Right ventricle myocardium inferior (tissue), 1 donor: ENCODE measurements at places on chromosomes 7 and 10.
A peak's percentile ranks its signal among the peaks of the same experiment; 100 is the strongest.

GRCh38 chr10:28971764-28972163, 294.4 kb downstream of the BAMBI start:
- no peak for DNase-seq

DNA sequence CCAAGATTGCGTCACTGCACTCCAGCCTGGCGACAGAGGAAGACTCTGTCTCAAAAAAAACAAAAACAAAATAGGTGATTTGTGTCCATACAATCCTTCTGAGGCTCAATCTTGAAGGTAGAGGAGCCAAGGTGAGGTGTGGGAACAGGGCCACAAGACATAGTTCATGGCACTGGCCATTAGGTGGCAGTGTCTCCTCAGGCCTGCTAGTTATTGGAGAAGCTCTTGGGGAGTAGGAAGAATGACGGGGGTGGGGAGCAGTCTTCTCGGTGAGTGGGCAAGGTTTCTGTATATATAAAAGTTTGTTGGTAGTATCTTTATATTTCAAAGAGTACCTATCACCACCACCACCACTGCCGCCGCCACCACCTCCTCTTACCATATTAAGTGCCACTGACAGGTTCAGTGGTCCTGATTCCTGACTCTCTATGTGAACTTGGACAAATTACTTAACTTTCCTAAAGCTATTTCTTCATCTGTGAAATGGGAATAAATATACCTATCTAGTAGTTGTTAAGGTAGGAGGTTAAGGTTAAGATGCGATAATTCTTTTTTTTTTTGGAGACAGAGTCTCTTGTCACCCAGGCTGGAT, 24.0 kb downstream of the CCSER2 start:
- no peak for DNase-seq

DNA sequence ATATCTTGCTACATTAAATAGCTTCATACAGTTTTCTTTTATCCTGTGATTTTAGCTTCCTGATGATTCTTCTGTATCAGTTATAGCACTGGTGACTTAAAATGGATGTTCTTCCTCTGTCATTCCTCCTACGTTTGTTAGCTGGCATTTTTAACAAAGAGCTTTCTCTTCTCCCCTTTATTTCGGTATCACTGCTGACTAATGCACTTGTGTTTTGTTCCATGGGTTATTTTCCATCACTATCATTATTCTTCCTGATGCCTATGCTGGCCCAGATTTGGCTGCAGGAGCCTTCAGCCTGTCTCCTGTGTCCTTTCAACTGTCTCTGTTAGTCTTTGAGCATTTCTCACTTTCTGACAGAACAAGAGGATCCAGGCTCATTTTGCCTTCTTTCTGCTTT, 13.1 kb downstream of the BMS1 start:
- no peak for DNase-seq

DNA sequence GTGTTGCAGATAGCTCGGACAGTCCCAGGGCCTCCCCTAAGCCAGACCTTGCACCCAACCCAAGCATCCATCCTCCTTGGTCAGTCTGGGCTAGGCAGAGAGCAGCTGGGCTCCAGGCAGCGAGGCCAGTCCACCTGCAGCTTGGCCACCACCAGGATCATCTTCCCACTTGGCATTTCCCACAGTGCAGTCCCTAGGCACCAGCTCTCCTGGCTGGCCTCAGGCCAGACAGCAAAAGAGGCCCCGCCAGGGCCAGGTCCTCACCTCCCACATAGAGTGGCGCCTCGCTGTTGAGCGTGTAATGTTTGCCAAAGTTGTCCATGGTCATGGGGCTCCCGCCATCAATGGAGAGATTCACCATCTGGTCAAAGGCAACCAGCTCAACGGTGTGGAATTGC, 171.7 kb downstream of the LCOR start:
- no peak for DNase-seq

- no peak for DNase-seq
These were observed 18.8 kb upstream of the TLL2 start for GRCh38 chr10:96532523-96532922.

DNA sequence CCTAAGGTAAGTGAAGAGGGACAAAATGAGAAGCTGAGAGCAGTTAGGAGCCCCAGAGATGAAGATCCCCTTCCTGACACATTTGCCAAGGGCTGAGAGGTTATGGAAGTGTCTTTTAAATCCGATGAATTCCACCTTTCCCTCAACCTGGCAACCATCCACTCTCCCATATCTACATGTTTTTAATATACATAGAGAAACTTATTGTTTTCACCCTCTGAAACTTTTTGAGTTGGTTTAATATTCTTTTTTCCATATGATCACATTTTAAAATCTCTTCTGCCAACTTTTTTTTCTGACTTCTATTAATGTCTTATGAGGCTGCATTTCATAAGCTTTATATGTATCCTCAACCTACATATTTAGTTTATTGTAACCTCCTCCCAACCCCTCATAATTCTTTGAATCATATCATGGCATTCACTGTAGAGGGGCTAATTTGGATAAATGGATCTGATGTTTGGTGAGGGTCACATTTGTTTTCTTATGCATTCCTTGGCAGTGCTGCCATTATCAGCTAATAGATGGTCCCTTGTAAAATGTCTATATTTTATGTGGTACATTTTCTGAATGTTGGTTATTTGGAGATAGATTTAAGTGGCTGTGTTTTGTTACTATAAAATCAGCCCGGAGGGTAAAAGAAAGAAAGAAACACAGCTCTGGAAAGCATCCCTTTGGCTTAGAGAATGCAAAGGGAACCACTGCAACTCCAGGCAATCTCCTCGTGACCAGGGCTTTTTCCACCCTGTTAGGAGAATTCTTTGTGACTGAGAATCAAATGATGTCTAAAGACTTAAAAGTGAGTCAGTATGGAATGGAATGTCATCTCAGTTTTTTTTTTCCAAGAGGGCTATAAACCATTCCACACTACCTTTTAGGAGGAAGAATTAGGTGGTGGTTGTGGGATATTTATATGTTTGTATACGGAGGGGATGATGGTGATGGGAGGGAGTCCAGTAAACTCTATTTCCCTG, 334.4 kb downstream of the SUGCT start:
- no peak for DNase-seq

GRCh38 chr10:78851647-78852046, 217.1 kb upstream of the ZMIZ1 start:
- no peak for DNase-seq

DNA sequence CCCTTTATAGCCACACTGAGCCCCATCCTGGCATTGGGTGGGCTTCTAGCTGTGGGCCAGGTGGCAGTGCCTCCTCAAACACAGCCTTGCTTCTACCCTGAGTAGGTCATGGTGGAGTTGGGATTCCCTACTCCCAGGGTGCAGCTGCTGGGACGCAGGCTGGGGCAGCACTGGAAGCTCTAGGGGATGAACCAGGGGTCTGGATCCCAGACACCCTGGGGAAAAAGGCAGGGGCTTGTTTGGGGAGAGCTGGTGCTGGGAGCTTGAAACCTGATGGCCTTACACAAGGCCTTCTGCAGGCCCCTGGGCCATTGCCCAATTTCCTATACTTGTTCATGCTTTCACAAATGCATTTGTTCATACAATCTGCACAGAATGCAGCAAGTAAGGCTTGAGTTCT, 103.7 kb upstream of the CTBP2 start:
- DNase-seq = no peak

DNA sequence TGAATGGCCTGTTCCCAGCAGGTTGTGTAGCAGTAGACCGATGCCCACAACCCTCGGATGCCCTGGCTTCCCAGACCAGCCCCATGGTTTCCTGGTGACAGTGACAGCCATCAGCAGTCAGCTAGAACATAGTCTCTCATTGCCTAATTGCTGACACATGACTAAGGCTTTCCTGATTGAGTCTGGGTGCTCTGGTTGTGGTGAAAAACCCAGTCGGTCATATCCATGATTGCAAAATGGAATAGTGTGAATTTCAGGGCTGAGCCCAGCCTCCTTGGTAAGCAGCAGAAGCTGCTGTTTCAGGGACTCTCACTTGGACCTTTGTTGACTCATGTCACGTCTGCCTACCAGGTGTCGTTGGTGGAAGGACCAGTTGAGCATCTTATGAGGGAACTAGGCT, 36.6 kb downstream of the POR start:
- DNase-seq = no peak

GRCh38 chr7:45114926-45115325, 3.4 kb upstream of the TBRG4 start:
- no peak for DNase-seq

- no peak for DNase-seq
These were observed 1.9 kb upstream of the MYH16 start for GRCh38 chr7:99270702-99271101.

- no peak for DNase-seq
These were observed 270.5 kb upstream of the PLPP4 start for GRCh38 chr10:120186506-120186905.

DNA sequence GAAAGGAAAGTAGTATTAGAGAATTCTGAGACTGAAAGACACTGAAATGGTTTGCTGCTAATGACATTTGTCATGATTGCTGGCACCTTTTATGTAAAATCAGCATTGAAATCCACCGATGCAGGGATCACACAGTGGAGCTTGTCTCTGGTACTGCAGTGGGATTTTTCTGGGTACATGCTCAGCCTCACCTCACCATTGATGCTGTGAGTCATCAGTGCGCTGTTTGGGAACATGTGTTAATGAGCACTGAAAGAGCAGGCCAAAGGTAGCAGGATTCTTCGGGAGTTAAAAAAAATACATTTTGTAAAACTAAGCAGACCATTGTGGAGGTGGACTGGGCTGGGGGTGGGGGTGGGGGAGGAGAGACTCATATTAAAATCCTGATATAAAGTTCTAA, 174.9 kb downstream of the CREB5 start:
- no peak for DNase-seq

DNA sequence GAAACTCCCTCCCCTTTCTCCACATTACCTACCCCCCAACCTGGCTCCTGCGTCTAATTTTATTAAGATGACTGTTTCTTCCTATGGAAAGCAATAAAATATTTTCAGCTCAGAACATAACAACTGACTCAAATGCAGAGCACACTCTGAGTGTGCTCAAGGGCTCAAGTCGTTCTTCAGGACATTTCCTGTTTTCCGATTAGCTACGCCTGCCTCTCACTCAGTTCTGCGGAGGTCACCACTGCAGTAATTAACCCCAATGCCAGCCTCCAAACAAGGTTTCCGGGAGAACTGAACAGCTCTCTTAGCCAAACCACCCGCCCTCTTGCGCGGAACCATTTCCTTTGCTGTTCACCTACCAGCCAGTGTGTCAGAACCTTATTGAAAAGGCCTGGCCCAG, 19.3 kb downstream of the MYOF start:
- no peak for DNase-seq

DNA sequence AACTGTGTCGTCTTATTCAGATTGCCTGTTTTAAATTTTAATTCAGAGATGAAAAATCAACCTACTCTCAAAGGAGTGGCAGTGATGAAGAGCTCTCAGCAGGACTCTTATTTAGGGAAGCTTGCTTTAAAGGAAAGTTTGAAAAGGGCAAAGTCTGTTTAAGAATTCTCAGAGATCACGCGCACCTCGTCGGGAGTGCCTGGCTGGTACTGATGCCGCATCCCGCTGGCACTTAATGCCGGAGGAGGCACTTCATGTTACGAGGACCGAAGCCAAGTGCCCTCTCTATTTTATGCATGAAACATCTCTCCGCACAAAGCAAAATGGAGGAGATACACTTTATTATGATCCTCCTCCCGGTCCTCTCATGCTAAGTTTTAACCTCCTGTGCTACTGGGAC, 71.1 kb upstream of the INSYN2A start:
- no peak for DNase-seq

- no peak for DNase-seq
These were observed 3.0 kb upstream of the VIPR2 start for GRCh38 chr7:159147687-159148086.

DNA sequence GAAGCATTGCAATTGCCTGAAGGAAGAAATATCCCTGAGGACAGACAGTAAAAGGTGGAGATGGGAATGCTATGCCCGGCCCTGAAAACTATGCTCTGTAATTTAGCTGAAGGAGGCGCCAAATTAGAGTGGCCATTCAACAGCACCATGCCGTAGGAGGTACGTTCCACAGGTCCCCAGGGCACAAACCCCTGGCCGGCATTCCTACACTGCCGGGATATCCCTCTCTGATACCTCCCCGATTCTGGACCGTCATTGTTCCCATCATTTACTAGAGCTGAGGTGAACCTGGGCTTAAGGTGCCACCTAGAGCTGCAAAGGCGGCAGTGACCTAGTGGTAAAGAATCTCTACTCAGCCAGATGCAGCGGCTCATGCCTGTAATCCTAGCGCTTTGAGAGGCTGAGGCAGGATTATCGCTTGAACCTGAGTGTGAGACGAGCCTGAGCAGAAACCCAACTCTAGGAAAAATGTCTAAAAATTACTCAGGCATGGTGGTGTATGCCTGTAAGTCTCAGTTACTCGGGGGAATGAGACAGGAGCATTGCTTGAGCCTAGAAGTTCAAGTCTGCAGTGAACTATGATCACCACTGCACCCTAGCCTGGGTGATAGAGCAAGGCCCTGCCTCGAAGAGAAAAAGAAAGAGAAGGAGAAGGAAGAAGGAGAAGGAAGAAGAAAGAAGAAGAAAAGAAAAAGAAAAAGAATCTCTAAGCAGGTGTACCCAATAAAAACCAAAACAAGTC, 53.0 kb upstream of the TNKS2 start:
- DNase-seq = no peak

GRCh38 chr10:94991243-94991888, 52.9 kb downstream of the CYP2C9 start:
- no peak for DNase-seq

- DNase-seq = no peak
These were observed 87.8 kb downstream of the LCOR start for GRCh38 chr10:96919785-96920430.

DNA sequence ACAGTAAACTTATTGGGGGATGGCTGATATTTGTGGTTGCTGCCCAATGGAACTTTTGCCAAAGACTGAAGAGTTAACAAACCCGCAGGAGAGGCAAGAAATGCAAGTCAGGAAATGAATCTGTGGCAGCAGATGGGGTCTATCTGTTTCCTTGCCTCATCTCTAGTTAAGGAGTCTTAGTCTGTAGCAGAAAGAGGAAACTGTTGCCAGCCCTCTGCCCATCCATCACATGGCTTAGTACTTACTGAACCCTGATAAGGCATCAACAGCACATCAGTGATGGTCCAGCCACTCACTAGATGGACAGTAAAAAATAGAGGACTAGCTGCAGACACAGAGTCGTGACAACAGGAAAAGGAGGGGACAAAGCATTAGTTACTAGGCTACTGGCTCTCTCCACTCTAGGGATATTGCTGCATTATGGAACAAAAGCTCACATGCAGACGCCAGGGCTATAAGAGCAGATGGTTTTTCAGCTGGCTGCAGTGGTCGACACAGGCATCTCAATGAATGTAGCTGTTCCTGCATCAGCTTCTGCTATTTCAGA, 614.7 kb downstream of the PARD3 start:
- no peak for DNase-seq

- no peak for DNase-seq
These were observed 17.1 kb downstream of the VOPP1 start for GRCh38 chr7:55555160-55555559.

- DNase-seq = no peak
These were observed 16.0 kb downstream of the NUDT5 start for GRCh38 chr10:12179606-12180170.

- DNase-seq = peak; percentile 93
These were observed 14.7 kb upstream of the MICALL2 start for GRCh38 chr7:1473864-1474512.
